Fibroblast of lung (primary cell): ENCODE measurements at places on chromosomes 2 and 18. TPM values are rescaled to one million over a fixed set of nuclear protein-coding genes. Genes with fewer than 3 reads are reported as not detected.

- DNase-seq, result peak; percentile 52
Measured at GRCh38 chr2:223306371-223306770, 254.4 kb downstream of the KCNE4 start.

DNA sequence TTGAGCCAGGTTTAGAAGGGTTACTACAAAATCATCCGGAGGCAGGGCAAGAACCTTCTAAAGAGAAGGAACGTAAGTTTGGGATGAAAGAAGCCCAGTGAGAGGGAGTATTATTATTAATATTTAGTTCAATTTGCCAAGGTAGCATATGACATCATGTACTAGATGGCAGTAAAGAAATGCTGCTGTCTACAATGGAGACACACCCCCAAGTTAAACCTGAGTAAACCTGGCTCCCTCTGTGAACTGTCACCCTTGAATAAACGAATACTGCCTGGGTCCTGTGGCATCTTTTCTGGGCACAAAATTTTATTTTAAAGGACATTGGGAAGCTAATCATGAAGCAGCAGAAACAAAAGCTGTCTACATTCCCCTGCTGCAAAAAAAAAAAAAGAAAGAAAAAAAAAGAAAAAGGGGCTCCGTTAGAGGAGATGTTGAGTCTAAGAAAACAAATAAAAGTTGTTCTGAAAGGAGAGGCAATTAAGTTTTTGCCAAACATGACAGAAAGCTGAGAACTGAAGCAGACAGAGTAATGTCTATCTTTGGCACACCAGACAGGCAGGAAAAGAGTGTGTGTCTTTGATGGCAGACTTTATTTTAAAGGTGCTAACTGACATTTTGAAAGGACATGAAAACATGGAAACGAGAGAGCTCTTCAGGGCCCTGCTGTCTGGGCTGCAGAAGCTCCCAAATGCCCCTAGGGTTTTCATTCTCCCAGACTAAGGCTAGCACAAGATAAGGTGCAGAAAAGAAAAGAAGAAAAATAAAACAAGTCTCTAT lies 557.7 kb upstream of the CHAC2 start:
- DNase-seq, result no peak

- DNase-seq, result no peak
Measured at GRCh38 chr2:198168651-198169050, 364.3 kb downstream of the PLCL1 start.

GRCh38 chr2:10720947-10721395 lies 459 bp upstream of the ATP6V1C2 start:
- no peak for DNase-seq

DNA sequence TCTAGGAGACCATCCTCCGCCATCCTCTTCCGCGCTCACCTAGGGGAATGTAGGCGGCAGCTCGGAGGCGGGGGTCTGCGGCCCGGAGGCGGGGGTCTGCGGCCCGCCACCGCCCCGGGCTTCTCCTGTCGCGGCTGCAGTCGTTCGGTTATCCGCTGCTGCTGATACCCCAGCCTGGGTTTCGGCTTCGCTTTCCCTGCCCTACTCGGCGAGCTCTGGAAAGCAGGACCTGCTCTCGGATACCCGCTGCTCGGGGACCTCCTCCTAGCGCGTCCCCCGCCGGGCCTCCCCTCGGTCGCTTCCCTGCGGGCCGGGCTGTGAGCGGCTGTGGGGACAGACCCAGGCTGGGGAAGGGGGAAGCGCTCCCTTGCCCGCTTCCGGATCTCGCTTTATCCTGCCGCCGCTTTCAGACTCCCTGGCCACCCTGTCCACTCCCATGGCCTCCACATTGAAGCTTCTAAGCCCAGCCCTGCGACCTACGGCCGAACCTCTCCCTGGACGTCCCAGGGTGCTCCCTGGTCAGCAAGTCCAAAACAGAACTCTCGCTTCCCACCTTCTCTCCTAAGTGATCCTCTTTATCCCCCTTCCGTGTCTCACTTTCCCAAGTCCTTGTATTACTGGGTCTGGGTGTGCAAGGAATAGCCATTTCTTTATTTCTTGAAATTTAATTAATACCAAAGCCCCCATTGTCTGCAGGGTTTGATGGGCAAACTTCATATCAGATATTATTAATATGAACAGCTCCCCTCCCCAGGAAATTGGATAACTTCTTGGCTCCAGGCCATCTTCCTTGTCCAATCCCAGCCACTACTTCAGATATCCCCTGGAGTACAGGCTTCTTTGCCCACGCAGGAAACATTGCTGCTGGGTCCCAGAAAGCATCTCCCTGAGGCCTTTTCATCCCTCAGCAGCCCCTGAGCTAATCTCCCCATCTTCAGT lies 769 bp downstream of the FKBP1B start:
- DNase-seq, result peak; percentile 19

TUBB8B gene
- not detected in 2 replicates for total RNA-seq

CXCR4 gene
- under 0.01 TPM in 1 of 2 replicates, not detected in the other for total RNA-seq
